ENCODE measurements at places on chromosomes 6 and 20. TPM values are rescaled to one million over a fixed set of nuclear protein-coding genes. Genes with fewer than 3 reads are reported as not detected.

DNA sequence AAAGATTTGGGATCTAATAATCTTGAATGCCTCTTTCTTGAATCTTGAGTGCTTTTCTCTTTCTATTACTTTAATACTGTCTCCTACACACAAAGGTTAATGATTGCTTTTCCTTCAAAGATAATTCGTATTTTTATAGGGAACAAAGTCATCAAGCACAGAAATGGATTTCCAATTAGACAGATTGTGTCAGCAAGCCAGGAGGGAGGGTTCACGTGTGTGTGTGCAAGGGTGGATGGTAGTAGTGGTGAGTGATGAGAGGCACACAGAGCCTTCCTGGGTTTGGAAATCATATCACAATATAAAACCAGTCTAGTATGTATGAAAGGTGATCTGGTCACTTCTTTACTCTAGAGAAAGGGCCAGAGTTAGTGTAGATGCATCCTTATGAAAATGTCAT lies 51.2 kb upstream of the NEDD9 start:
- DNase-seq: no peak

GRCh38 chr6:40340196-40340595 lies 247.0 kb downstream of the LRFN2 start:
- no peak for DNase-seq

DNA sequence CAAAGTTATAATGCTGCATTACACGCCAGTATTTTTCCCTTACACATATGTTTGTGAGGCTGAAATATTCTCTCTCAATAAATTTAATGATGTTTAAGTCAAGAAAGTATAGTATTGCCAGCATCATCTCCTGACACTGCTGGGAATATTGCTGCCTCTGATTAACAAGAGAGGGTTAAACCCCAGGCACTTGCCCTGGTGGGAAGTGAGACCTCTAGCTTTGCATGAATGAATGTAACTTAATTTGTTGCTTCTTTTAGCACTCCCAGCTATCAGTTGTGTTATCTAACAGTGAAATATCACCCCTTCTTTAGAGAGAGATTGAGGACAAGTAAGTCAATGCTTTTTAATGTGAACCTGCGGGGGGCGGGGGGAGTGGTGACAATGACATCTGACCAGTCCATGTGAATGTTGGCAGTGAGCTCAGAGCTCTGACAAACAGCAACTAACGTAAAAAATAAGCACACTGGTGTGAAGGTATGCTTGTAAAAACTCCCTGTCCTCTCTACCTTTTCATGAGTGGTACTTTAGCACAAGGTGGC lies 9.8 kb downstream of the FOXA2 start:
- DNase-seq: no peak

DNA sequence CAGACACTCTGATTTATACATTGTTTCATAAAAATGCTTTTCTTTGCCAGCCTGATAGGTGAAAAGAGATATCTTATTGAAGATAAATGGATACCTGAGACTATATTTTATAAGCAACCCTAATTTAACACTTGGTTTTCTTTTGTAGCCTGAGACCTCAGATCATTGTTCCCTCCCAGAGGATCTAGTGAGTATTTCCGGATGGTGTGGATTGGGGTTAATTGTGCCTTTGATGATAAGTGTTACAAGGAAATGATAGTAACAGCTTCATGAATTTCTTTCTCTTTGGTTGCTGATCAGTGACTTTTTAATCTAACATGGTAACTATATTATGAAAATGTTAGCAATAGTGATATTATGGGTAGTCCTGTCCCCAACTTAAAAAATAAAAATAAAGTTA lies 30.4 kb downstream of the KDM1B start:
- DNase-seq: no peak

DNA sequence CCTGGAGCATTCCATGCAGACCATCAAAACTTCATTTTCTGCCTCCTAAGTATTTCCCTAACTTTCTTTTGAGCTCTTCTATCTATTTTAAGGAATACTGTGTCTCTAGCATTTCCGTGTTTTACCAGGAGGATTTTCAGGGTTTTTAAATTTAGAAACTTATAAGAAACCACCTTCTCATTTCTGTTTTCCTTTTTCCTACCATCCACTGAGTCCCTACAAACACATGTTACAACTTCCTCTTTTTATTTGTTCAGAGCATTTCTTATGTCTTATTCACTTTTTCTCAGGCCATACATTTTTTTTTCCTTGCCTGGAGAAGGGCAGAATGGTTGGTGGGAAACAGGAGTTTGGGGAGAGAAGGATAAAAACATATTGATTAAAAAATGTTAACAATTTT lies 130.0 kb upstream of the BMP5 start:
- no peak for DNase-seq

DNA sequence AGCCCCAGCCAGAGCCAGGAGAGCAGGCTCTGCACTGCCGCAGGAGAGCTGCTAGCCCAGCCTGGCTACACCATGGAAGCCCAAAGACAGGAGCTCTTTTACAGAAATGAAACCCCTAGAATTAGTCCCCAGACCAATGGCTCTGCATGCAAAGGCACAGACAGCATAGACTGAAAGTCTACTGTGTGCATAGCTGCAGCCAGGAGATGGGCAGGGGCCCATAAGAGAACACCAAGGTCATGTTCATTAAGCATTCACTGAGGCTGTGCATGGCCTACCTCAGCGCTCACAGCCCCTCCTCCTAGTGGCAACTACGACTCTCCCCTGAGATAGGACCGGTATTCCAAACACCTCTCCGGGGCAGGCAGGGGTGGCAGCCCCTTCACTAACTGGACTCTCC lies 34.9 kb downstream of the SNX5 start:
- peak; percentile 66 for DNase-seq

DNA sequence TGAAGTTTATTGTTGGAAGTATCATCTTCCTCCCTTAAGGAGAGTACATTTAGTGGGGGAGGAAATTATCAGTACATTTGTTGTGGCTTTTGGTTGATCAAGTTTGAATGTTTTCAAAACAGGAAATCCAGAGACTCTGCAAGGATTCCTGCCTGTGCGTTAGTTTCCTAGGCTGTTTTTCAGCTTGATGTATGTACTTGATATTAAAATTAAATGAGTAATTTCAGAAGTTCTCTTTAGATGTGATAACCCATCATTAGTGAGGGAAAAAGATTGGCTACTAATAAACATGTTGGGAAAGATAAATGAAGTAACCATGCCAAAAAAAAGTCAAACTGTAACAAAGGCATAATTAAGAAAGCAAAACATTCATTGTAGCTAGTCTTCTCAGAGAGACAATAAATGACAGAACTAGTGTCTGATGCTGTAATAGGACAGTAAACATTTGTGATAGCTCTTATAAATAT lies 88.0 kb upstream of the TULP1 start:
- no peak for DNase-seq

- DNase-seq: no peak
These were observed 181.9 kb downstream of the SYNDIG1 start for GRCh38 chr20:24651171-24651975.

GRCh38 chr20:9011121-9011520 lies 57.8 kb upstream of the PLCB4 start:
- no peak for DNase-seq

DNA sequence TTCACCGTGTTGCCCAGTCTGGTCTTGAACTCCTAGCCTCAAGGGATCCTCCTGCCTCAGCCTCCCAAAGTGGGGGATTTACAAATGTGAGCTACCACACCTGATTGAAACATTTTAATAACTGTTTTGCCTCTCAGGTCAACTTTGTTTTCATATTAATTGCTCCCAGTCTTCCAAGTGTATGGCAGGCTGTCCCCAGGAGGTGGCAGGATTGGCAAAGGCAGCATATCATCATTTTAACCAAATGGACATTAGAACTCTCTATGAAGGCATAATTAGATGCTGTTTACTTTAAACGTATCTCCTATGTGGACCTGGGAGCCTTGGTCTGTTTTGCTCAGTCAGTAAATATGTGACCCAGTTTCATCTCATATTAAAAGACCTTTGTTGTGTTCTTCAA lies 59.2 kb upstream of the CSE1L start:
- DNase-seq: no peak

GRCh38 chr6:135162678-135163439 lies 18.2 kb upstream of the MYB start:
- no peak for DNase-seq

DNA sequence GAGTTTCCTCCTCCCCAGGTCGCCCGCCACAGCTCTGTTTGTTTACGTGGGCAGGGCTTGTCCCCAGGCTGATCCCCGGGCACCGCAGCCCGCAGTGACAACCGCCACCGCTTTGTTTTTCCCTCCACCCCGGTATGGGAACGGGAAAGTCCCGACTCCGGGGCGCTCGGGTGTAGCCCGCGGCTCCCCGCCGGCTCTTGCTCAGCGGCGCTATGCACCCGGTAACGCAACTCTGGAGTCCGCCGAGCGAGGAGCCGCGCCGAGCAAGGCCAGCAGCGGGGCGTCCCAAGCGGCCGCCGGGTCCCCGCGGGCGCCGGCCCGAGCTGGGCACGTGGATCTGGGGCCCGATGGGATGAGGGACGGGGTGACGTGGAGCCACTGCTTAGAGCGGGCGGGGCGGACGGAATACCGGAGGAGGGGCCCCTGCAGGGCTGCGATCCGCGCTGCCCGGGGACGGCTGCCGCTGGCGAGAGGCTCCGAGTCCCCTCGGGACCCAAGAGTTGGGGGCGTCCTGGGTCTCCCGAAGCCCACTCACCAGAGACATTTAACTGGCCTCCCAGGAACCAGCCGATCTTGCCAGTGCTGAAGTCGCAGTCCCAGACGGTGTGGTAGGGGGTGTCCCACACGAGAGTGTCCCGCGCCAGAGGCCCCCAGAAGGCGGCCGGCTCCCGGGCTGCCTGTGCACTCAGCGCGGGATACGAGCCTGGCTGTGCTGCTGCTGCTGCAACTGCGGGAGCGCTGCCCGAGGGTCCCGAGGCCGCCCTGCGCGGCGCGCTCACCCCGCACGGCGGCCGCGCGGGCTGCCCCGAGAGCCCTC lies 497 bp downstream of the ACSS1 start:
- DNase-seq: peak; percentile 90

GRCh38 chr6:69974193-69974592 lies 107.8 kb downstream of the COL19A1 start:
- no peak for DNase-seq

DNA sequence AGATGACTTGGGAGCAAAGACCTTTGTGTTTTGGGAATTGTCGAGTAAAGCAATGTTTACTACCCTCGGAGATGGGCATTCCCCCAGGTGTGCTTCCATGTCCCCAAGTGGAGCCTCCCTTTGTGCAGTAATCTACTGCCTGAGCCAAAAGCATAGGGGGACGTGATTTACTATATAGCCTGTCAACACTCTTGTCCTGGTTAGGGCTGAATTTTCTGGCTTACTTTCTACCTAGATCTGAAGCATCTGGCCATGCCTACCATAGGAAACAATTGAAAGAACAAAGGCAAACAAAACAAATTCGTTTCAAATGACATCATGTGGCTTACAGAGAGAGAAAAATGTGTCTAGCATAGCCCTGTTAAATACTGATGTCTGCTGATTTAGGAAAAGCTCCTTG lies 350.6 kb downstream of the SAMD5 start:
- DNase-seq: no peak

DNA sequence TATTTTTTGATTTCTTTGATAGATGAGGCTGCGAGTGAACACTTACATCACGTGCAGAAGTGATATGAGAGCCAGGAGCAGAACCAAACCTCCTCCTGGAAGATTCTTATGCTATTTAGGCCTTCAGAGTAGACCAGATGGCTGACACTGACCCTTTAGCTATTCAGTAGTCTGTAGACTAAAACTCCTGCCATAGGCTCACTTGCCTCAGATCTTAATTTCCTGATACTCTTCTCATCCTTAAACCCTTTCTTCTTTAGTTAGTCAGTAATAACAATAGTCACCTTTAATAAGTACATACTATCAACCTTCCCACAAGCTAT lies 45.2 kb upstream of the PXDC1 start:
- no peak for DNase-seq

DNA sequence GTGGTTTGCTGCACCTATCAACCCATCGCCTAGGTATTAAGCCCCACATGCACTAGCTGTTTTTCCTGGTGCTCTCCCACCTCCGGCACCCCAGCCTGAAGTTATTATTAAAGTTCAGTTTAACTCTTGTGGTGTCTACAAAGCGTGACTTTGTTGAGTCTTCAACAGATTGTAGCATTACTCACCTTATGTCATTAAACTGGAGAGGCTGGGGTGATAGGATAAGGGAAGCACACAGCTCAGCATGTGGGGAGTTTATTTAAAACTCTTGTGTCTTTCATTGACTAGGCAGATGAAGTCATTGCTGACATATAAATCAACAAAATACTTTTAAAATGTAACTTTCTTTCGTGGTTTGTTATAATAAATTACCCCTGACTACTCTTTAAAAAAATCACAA lies 84.7 kb upstream of the GCM1 start:
- DNase-seq: no peak

DNA sequence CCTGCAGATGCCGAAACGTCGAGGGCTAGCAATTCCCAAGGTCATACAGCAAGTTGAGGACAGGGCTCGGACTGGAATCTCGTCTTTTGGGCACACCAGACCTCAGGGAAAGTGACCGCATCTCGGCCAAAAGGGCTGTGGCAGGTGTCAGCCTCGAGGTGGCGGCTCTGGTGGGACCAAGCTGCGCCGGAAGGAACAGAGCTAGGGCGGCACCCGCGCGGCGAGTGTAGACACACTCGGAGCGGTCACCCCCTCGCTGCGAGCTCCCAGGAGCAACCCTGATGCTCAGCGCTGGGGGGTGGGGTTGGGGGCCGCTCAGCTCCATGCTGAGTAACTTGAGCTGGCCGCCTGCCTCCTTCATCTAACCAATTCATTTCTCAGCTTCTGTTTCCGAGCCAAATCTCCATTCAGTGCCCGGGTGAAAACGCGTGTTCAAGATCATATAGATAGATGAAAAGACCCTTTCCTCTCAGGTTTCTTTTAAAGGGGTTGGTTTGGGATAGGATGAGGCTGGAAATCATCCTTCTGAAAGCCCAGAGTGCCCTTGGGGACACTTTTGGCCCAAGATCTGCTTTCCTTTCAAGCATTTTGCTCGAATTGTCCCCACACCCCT lies 2.2 kb upstream of the TUBB2B start:
- DNase-seq: no peak

DNA sequence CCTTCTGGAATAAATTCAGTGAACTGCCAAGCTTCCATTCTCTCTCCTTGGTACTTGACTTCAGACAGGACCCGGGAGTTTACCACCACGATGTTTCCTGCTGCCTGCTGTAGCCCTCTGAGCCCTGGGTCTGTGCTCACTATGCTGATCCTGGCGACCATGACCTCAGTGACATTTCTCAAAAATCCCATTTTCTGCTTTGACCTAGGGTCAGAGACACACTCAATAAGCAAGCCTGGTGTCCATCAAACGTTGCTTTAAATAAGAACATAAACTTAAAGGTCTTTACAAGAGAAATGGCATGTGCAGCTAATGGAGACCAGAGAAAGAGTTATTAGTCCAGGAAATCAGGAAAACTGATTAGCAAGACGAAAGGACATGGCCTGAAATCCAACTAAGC lies 509.7 kb upstream of the SULF2 start:
- DNase-seq: no peak

- DNase-seq: no peak
These were observed 8.5 kb downstream of the SLC2A10 start for GRCh38 chr20:46717818-46718541.

Gene ZNF311
- 0.35 TPM for total RNA-seq

Gene COX4I2
- 7.1 TPM for total RNA-seq

Gene ADGRG6
- total RNA-seq: 2.9 TPM

Gene GPX5
- total RNA-seq: not detected

Gene HLA-DPB1
- total RNA-seq: 38.4 TPM

Gene SLC17A1
- not detected for total RNA-seq

Gene AMD1
- 84.9 TPM for total RNA-seq

Gene TLDC2
- total RNA-seq: not detected

Gene PSMA7
- total RNA-seq: 230 TPM

Gene JPH2
- 197 TPM for total RNA-seq

Gene KCNB1
- 0.81 TPM for total RNA-seq

Gene GPLD1
- 1.1 TPM for total RNA-seq
